ENCODE measurements at places on chromosomes 11 and 22. TPM values are rescaled to one million over a fixed set of nuclear protein-coding genes. Genes with fewer than 3 reads are reported as not detected.

- DNase-seq = no peak
Measured at GRCh38 chr11:113134626-113135025, 173.4 kb downstream of the NCAM1 start.

DNA sequence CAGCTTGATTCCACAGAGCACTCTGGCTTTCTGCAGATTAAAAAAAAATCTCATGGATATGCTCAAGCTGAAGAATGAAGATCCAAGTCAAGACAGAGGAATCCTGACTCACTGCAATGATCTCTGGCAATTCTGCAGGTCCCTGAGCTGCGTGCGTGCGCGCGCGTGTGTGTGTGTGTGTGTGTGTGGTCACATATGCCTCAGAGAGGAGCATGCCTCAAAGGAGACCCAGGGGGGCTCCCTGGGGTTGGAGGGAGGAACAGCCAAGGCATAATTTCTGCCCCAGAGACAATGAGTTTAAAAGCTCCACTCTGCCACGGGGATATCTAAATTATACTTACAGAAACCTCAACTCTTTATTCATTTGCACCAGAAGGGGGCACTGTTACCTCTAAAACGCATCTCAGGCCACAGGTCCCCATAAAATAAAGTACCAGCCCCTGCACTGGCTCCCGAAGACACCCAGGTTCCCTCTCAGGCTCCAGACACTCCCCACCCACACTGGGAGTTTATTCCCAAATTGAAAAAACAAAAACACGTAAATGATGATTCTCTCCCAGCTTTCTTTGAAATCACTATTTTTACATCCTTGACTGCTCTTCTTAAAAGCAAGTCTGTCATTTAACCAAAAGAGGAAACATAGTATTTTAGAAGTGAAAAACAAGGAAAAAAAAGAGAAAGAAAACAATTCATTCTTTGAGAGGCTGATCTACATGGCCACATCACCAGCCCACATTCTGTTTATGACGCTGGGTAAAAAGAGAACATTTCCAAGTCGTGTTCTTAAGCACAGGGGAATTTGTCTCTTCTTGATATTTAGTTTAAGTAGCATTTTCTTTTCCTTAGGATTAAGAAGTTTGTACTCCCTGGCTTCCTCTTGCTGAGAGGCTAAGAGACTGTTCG lies 401.0 kb downstream of the LARGE1 start:
- DNase-seq = peak; percentile 22

GRCh38 chr22:33848251-33848650 lies 72.0 kb downstream of the LARGE1 start:
- no peak for DNase-seq

GRCh38 chr11:103993507-103993906 lies 42.9 kb upstream of the DDI1 start:
- DNase-seq = no peak

DNA sequence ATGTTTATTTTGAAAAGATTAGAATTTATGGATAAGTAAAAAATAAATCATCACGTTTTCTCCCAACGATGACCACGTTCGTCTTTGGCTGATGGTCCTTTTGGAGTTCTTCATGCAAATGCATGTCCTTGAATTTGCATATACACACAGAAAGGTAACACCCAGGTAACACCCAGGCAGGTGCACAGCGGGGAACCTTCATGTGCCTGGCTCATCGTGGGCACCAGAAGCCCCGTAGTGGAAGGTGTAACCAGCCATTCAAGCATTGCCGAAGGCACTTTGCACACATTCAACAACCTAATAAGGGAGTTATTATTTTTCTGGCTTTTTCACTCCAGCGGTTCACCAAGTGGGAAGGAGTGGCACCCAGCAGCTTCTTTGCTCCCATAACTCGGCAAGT lies 404.6 kb downstream of the TBC1D22A start:
- no peak for DNase-seq

- DNase-seq = peak; percentile 32
Measured at GRCh38 chr11:106585061-106585460, 433.2 kb downstream of the GUCY1A2 start.

GRCh38 chr22:45883811-45884170 lies 93.2 kb downstream of the WNT7B start:
- no peak for DNase-seq

GRCh38 chr11:70699294-70700221 lies 301.2 kb downstream of the CTTN start:
- no peak for DNase-seq

- DNase-seq = peak; percentile 79
Measured at GRCh38 chr11:132126973-132127899, 756.8 kb downstream of the NTM start.

DNA sequence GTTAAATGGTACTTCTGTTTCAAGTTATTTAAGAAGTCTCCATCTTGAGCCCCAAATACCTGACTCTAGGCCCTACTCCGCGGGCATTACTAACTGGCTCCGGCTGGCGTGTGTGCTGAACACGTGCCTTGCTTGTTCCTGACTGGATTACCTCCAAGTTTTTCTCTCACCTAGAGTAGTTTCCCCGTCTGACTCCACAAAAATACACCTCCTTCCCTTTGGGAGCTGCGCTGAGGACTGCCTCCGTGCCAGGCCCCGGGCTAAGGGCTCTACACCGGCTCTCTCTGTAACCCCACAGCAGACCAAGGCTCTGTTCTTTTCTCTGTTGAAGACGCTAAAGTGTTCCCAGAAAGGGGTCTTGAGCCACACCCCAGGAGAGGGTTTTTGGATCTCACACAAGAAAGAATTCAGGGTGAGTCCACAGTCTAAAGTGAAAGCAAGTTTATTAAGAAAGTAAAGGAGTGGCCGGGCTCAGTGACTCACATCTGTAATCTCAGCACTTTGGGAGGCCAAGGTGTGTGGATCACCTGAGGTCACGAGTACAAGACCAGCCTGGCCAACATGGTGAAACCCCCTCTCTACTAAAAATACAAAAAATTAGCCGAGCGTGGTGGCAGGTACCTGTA lies 61.8 kb downstream of the ANO1 start:
- no peak for DNase-seq

DNA sequence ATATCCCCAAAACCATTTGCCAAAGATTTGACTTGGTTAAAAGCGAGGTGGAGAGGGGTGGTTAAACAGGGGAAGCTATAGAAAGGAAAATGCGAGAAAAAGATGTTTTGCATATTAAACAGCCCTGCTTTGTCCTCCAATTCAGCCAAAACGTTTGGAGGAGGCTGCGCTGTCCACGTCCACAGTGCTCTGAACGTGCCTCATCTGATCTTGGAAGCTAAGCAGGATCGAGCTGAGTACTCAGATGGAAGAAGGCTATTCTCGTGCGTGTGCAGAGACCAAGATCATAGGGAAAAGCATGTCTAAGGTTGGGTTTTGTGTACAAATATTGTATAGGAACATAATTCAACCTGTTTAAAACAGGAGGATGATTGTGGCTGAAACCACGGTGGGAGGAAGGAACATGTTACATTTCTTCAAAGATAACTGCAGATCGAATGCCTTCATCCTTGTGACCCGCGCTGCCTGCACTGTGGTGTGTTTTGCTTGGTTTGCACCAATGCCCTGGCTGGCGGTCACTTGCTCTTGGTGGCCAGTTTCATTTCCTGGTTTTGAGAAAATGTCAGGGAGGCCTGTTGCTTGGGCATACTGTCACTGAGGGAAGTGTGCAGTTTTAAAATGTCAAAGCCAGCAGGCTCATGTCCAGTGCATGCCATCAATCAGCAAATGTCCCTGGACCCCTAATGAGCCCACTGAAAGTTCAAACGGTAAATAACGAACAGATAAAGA lies 40.4 kb downstream of the FLI1 start:
- DNase-seq = no peak

DNA sequence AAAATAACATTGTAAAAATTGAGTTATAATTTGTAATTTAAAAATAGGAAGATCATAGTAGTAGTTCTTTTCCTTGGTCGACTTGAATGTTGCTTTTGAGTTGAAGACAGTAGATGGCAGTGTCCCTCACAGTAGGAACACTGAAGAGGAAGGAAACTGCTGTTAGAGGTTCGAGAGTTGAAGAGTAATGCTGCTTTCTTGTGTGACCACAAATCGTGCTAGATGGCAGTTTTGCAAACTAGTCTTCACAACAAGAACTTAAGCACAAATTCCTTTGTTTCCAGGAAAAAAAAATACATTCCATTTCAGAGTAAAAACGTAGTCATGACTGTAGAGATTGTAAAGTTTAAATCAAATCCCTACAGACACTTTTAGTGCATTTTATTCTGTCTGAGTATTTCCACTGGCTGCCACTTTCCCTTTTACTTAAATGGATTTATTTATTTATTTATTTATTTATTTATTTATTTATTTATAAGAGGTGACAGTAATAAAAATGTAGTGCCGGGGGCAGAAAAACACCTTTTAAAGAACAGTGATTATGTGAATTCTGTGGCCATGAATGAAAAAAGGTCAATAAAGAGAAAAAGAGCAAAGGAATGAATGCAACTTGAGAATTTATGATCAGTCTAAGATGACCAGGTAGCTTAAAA lies 54.6 kb downstream of the SPECC1L start:
- peak; percentile 92 for DNase-seq

- DNase-seq = peak; percentile 47
Measured at GRCh38 chr22:38298312-38299005, 18.8 kb downstream of the CSNK1E start.

DNA sequence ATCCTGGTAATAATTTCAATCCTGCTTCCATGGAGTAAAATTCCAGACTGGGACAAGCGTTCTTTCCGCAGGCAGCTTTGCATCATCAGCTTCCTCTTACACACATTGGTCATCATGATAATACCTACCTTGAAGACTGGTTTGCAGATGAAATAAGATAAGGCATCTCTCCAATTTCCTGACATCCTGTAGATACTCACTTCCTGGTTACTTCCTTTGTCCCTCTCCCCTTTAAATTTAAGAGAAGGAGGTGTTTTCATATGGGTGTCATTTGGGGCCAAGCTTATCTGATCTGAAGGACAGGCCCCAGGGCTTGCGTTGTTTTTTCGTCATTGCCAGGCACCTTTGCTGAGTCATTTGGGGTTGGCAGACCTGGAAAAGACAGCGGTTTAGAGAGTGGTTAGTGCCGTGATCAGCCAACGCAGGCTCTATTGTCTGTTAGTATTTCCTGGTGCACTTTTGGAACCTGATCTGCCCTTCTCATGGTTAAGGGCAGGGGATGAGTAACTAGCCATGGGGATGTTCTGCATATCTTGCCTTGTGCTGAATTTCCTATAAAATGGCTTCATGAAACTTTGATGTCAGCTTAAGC lies 24.1 kb downstream of the GRAMD1B start:
- peak; percentile 47 for DNase-seq

DNA sequence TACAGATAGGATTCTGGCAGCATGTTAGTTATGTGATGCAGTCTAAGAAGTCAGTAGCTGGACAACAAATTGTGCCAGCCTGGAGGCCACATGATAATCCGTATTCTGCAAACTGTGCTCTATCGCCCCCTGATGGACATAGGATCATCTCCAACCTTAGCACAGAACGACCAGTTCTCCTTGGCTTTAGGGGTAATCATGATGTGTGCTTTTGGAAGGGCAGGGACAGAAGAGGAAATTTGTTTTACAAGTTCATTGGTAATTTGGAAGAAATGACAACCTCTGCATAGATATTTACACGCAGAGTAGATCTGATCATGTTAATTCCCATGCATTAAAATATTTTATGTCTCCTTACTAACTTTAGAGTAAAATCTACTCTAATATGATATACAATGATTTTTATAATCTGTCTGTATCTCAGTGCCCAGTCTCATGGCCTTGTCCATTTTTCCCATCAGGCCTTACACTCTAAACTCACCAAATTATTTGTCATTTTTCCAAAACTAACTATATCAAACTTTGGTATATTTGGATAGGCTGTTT lies 12.1 kb downstream of the OR10D3 start:
- DNase-seq = peak; percentile 87

DNA sequence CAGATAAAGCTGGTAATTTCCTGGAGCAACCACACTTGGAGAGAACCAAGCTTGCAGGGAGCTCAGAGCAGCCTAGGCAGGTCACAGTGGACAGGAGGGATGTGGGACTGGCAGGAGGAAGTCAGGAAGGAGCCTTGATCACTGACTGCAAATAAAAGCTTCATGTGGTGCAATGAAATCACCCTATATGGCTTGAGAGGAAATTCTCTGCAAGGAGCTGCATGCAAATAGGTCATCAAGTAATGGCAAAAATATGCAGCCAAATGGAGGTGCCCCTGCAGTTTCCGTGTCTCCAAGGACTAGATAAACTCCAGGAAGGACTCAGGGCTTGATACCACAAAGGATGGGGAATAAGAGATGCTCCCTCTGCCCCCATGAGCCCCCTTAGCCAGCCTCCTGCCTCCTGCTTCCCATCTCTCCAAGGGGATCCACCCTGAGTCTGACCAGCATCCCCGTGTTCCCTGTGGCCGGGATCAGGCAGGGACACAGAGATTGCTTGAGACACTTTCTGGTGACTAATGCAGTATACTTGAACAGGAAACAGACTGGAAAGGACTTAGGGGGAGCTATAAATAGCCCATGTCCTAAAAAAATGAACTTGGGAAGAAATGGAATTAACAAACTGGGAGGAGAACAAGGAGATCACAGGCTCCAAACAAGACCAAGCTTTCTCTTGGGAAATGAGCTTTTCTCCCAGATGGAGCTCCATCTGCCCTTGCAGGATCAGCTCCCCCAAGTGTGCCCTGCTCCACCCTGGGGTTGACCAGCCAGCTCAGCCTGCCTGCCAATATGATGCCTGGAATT lies 23.9 kb upstream of the MICAL2 start:
- peak; percentile 92 for DNase-seq

GRCh38 chr11:1397146-1397861 lies 7.6 kb downstream of the BRSK2 start:
- no peak for DNase-seq

DNA sequence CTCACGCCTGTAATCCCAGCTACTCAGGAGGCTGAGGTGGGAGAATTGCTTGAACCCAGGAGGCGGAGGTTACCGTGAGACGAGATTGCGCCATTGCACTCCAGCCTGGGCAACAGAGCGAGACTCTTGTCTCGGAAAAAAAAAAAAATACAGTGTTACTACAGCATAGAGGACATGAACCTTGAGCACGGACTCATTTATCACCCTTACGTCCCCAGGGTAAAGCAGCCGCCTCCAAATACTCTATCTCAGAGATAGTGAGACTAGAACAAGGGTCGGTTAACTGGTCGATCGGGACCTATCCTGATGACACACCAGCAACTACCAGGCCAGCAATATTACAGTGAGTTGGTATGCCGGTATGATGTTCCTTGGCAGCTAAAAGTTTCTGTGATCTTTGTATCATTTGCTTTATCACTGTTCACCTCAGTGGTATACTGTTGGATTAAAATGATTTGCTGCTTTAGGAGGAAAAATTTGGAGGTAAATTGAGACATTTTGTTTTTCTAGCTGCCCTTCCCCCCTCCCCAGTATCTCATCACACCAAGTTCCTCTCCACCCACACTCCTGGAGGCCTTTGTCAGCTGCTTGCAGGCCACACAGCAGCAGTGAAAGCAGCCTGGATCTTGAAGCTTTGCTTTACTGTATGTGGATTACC lies 7.0 kb upstream of the SIDT2 start:
- DNase-seq = peak; percentile 9

- DNase-seq = no peak
Measured at GRCh38 chr22:19180740-19181410, 2.3 kb upstream of the SLC25A1 start.

The HBE1 gene
- total RNA-seq = not detected

The KLHDC7B gene
- not detected for total RNA-seq

The MCM5 gene
- 103 TPM for total RNA-seq

The GRAP2 gene
- not detected for total RNA-seq

The KLHL35 gene
- 0.85 TPM for total RNA-seq

The AMOTL1 gene
- total RNA-seq = 53.4 TPM

The DEPDC5 gene
- 12.4 TPM for total RNA-seq

The SLC37A2 gene
- 0.70 TPM for total RNA-seq

The MMP12 gene
- not detected for total RNA-seq

The SMIM35 gene
- total RNA-seq = not detected

The IFITM10 gene
- 0.33 TPM for total RNA-seq

The LMO1 gene
- total RNA-seq = not detected

The CHRM4 gene
- total RNA-seq = 0.17 TPM

Measured in dermis blood vessel endothelial cell (primary cell).